NCI-H1694 treated with DMSO at 0.1 percent for 48 hours (cell line): ENCODE measurements at places on chromosomes 5 and 9.

GRCh38 chr5:179376701-179377420, 31.6 kb upstream of the ADAMTS2 start:
- no peak for DNase-seq

DNA sequence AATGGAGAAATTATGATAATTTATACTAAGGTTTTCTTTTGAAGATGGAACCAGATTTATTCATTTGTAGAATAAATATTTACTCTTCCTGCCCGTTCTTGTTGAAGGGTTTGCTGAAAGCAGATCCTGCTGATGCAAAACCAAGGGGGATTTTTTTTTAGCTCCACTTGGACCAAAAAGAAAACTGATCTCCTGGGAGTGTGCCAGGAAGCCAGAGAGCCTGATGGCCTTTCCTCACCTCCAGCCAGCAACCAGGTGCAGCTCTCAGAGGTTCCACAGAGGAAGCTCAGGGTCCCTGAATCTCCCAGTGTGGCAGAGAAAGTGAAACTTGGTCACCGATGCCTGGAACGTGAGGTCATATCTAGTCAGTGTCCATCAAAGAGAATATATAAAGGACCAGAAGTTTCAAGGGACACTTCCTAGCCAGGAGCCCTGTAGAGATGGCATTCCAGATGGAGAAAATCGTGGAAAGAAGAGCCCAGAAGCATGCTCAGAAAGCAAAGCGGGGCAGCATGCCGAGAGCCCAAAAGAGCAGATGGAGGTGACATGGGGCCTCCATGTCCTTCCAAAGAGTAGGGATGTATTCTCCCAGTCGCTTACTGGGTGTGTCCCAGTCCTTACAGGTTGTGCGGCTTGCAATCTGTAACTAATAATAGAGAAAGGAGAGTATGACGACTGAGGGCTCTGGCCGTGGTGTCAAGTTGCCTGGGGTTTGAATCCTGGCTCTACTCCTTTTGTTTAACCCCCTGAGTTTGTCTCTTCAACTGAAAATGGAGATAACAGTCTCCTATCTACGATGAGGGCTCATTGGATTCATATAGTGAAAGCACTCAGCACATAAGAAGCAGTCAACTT, 12.2 kb downstream of the AFAP1L1 start:
- DNase-seq: no peak

- DNase-seq: no peak
Measured at GRCh38 chr5:26148569-26149107, 889.7 kb downstream of the CDH9 start.

- peak; percentile 8 for DNase-seq
Measured at GRCh38 chr5:67493676-67494075, 297.1 kb upstream of the CD180 start.

DNA sequence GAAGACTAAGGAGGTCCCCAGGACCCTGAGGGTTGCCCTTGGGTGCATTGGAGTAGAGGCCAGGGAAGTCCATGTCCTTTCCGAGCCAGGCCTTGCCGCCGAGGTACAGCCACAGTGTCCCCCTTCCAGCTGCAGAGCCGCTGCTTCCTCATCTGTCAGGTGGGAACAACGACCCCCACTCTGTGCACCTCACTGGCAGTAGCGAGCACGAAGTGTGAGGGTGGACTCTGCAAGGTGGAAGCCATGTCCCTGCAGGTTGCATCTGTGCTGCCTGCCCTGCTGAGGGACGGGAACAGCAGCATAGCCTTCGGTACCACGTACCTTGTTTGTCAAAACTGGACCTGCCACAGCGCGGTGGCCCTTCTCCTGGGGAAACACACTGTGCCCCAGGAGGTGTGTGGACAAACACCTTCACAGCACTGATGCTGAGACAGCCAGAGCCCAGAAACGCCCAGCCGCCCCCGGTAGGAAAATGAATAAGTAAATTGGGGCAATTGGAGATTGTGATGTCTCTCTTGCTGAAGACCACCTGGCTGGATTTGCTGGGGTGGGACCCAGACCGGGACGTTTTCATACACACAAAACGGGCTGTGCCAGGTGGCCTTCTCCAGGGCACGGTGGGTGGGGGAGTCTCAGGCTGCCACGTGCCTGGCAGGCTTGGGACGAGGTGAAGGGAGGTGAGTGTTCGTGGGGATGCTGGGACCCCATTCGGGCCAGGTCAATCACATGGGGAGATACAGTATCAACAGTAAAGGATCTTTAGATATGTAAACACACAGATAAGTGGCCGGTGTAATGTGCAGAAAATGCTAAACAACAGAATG, 157.3 kb downstream of the RXRA start:
- no peak for DNase-seq

DNA sequence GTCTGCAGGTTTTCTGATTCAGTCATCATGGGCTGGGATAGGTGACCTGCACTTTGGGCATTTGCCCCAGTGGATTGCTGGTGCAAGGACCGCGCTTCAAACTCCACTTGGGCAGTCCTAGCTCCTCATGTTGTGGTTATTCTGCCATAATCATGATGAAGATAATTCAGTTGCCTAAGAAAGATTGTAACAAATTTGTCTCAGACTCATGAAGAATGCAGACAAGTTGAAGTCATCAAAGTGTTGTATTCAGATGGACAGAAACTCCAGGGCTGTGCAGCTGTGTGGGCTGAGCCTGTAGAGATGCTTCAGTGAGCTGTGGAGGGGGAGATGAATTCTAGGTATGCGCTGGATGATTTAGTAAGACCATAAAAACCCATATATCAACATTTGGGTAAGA, 38.5 kb downstream of the TARS1 start:
- no peak for DNase-seq

- no peak for DNase-seq
Measured at GRCh38 chr9:29322240-29322639, 1749.0 kb upstream of the C9orf72 start.

GRCh38 chr5:23483090-23483489, 24.3 kb upstream of the PRDM9 start:
- DNase-seq: no peak

DNA sequence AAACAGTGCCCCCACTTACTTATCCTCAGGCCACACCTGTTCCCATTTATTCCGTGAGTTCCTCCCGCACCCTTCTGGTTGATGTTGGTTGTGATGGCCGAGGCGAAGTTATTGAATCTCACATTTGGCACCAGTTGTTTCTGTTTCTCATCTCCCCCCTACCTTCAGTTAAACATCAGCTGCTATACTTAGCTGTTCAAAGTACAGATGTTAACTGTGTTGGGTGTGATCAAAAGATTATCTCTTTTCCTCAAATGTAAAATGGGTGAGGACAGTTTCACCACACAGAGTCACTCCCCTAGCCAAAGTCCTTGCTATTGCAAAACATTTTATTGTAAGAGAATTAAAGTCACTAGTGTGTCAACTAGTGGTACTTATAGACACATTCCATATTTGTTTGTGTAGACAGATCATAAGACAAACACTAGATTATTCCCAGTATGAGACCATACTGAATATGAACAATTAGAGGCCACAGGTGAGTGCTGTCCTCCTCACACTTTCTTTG, 43.2 kb upstream of the PRSS3 start:
- DNase-seq: no peak

GRCh38 chr5:7851617-7852289, 820 bp upstream of the CFAP90 start:
- no peak for DNase-seq

GRCh38 chr9:129497813-129498450, 123.0 kb downstream of the C9orf50 start:
- no peak for DNase-seq

DNA sequence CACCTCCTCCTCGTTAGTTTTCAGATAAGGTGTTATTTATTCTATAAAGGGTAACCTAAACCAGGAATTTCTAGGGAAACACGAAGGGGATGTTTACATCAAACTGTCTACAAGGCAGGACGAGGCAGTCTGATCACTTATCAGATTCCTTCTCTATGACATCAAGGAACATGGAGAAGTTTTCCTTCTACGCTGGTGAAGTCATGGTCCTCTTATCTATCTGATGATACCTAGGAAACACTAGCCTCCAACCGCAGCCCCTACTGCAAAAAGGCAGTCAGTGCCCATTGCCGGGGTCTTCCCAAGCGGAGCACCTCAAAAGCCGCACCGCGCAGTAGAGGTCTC, 1.5 kb downstream of the MPDZ start:
- no peak for DNase-seq

GRCh38 chr9:95010431-95010838, 283.9 kb downstream of the AOPEP start:
- DNase-seq: no peak

DNA sequence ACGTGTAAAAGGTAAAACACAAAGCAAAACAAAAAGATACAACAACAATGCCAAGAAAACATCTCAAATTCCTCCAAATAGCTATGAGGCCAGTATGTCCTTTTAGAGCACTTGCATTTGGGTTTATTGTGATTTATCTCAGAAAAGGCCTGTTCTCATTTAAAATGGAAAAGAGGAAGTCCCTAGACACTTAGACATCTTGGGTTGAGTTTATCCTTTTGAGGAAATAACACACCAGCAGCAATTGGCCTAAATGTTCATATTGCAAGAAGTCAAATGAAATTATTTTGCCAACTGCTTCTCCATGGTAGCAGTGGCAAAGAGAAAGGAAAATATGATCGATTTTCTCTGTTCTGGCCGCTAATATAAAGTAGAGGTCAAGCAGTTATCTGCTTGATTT, 43.6 kb upstream of the TRMT10B start:
- no peak for DNase-seq
